Activated CD8-positive, alpha-beta memory T cell treated with anti-CD3 and anti-CD28 coated beads for 4 hours (primary cell): ENCODE measurements at places on chromosomes 4 and X.

DNA sequence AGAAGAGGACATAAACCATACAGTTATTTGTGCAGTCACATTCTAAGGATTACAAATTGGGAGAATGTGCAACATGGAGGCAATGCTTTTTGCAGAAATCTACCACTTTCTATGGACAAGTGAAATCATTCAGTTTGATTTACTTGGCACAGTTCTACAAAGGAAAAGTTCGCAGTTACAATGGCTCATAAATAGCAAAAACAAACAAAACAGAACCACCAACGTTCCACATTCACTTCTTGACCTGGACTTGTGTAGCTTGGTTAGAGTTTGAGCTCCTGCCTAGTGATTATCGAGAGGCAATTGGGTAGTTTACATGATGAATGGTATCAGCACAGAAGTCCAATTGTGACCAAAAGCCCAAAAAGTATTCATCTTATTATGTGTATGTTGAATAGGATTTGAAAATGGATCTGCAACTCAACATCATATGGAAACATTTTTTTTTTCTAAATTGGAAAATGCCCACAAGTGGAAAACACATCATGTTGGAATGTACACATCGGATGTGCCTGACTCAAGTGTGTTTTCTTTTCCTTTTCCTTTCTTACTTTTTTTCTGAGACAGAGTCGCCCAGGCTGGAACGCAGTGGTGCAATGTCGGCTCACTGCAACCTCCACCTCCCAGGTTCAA, 123.8 kb downstream of the LUZP4 start:
- DNase-seq: no peak

- no peak for DNase-seq
Measured at GRCh38 chr4:74083546-74083945, 15.4 kb downstream of the CXCL2 start.

DNA sequence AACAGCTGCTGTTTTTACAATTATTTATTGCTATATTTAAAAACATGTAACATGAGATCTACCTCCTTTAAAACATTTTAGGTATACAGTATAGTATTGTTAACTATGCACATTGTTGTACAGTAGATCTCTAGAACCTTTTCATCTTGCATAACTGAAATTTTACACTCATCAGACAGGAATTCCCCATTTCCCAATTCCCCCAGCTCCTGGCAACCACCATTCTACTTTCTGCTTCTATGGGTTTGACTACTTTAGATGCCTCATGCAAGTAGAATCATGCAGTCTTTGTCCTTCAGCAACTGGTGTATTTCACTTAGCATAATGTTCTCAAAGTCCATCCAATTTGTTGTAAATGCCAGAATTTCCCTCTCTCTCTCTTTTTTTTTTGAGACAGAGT, 9.7 kb upstream of the LSM6 start:
- no peak for DNase-seq

DNA sequence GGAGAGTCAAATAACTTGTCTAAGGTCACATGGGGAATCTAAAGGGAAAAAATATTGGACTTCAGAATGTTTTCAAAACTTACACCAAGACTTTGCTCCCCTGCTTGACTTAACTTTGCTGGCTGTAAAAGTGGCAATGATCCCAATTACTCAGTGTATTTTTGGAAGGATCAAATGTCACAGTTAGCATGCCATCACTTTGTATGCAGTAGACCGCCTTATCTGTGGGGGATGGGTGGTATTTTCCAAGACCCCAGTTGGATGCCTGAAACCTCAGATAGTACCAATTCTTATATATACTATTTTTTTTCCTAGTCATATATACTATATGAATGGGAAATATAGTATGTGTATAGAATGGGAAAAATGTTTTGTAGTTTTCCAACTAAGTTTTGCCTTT, 53.4 kb downstream of the COL4A6 start:
- no peak for DNase-seq

- DNase-seq: no peak
Measured at GRCh38 chrX:12974305-12974795, 560 bp upstream of the TMSB4X start.

GRCh38 chr4:20062054-20062453, 189.7 kb upstream of the SLIT2 start:
- no peak for DNase-seq

- DNase-seq: no peak
Measured at GRCh38 chr4:143367863-143368262, 31.2 kb downstream of the GAB1 start.

- no peak for DNase-seq
Measured at GRCh38 chr4:81314196-81314896, 99.3 kb upstream of the PRKG2 start.

GRCh38 chrX:23737413-23737812, 5.7 kb downstream of the ACOT9 start:
- DNase-seq: no peak

DNA sequence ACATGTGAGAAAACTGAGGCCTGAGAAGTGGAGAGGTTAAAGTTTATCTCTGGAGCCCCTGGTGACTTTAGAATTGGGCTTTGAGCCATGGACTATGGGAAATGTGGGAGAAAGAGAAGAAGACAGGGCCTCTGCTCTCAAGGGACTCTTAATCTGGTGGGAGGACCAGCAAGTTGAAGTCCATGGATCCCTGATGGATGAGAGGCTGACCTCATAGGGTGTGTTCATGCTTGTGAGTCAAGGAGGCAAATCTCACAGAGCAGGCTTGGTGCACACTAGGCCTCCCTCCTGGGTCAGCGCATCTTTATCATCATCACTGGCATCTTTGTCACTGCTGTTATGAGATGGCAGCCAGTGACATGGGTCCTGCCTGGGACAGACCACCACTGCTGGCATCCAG, 211.9 kb downstream of the AFAP1 start:
- no peak for DNase-seq

- no peak for DNase-seq
Measured at GRCh38 chrX:78545233-78545632, 113.9 kb downstream of the RTL3 start.

GRCh38 chr4:141543176-141543575, 93.2 kb upstream of the IL15 start:
- DNase-seq: no peak
